ENCODE measurements at places on chromosomes 4 and X.
A peak's percentile ranks its signal among the peaks of the same experiment; 100 is the strongest.

DNA sequence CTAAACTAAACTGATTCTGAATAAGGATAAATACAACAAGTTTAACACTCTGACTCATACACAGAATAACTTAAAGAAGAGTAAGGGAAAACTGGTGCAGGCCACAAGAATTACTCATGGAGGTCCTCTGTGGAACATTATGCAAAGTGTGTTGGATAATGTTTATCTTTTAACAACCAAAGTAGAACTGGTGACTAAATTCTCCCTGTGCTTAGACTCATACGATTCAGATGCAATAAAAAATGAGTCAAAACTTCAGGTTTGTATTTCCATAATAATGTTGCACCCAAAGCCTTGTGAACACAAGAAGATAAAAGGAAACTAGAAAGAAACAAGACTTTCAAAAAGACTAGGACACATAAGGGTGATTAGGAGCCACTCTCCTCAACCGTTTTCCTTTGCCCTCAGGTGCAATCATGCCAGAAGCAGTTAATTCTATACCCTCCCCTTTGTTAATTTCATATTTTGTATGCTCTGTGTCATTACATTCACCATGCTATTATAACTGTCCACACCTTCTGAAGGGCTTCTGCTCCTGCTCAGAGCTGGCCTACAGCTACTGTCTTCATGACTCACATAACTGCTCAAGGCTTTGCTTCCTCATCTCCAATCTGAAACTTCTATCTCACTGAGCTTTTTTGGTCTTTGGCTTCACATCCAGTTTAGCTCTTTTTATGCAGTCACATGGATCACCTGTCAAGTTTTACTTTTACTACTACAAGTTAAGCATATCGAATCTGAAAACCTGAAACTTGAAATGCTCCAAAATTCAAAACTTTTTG, 60.2 kb downstream of the KCNIP4 start:
- no peak for DNase-seq

- no peak for DNase-seq
Measured at GRCh38 chr4:37440501-37440900, 196.0 kb downstream of the NWD2 start.

DNA sequence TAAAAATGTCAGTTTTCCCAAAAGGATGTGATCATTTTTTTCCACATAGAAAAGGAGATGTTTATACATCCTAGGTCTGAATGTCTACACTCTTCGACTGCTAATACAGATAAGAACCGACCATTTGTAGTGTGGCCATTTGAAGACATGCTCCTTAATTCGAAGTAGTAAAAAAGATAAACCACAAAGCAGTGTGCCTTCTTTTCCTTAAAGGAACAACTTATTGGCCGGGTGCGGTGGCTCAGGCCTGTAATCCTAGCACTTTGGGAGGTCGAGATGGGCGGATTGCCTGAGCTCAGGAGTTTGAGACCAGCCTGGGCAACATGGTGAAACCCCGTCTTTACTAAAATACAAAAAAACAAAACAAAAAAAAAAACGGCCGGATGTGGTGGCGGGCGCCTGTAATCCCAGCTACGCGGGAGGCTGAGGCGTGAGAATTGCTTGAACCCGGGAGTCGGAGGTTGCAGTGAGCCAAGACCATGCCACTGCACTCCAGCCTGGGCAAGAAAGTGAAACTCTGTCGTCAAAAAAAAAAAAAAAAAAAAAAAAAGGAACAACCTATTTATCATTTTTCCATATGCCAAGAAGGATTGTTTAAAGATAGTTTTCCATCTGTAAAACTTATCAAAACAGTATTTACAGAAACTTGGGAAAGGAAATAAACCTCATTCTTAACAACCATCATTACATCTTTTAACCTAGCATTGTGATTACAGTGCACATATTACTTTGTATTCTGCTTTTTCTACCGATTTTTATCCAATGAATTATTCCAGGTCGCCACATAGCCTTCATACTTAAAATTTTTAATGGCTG, 2.6 kb downstream of the INTS6L start:
- DNase-seq: no peak

DNA sequence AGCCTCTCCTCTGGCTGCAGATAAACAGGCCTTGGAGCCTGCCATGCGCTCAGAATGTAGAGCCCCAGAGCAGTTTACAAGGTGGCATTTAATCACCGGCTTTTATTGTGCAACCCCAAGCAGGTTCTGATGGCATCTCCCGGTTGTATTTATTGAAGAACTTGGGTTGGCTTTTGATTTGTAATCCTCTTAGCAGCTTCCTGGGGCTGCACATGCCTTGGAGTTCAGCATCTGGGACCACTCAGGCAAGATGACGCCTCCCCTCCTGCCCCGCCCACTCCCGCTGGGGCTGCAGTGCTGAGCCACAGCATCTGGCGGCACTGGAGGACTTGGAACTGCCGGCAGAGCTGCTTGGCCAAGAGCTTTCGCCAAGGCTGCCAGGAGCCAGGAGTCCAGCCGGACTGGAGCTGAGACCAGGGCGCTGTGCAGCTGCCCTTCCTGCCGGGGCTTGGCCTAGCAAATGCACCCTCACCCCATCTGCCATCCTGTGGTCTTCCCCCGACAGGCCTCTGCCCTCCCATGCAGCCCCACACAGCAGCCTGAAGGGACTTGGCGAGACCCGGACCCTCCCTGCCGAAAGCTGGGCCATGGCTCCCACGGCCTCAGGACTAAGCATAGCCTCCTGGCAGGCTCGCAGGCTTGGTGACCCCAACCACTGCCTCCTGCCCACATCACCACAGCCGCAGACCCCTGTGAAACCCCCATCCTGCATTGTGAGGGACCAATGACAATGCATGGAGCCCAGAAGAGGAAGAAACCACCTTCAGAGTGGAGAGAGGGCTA, 5.4 kb downstream of the HTRA3 start:
- peak; percentile 90 for DNase-seq

DNA sequence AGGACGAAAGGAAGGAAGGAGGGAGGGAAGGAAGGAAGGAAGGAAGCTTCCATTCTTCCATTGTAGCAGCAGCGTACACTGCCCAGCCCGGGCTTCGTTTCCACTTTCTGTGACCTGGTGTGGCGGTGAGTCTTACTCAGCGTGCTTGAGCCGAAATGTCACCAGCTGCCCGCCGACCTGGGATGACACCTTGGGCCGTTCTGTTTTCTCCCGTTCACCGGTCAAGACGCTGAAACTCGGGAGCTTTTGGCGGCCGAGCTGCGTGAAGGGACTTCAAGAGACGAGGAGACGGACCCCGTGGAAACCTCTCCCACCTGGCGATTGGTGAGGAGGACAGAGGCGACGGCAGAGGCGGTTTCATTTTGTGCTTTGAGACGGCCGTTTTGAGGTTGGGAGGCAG, 47.1 kb upstream of the PPP2R3B start:
- DNase-seq: no peak

GRCh38 chr4:34534916-34535315, 1709.4 kb downstream of the ARAP2 start:
- no peak for DNase-seq

DNA sequence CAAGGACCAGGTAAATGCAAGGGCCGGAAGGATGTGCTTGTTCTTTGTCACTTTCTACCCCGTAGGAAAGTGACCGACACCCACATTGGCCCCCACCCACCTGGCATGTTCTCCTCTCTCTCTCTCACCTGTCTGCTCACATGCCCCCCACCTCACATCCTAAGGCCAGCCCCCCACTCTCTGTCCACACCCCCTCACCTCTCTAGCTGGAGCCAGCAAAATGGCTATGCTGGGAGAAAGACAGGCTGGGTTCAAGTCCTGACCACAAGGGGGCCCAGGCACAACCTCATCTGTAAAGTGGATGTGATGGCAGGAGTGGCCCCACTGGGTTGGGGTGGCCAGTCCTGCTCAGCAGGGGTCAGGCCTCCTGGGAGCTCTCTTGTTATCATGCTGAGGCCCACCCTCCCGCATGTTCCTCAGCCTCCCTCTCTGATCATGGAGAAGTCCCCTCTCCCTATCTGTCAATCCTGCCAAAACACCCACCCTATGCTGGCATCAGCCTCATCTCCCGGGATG, 1.7 kb upstream of the PPP2R2C start:
- DNase-seq: no peak

- no peak for DNase-seq
Measured at GRCh38 chr4:110484767-110485166, 8.8 kb downstream of the ENPEP start.

DNA sequence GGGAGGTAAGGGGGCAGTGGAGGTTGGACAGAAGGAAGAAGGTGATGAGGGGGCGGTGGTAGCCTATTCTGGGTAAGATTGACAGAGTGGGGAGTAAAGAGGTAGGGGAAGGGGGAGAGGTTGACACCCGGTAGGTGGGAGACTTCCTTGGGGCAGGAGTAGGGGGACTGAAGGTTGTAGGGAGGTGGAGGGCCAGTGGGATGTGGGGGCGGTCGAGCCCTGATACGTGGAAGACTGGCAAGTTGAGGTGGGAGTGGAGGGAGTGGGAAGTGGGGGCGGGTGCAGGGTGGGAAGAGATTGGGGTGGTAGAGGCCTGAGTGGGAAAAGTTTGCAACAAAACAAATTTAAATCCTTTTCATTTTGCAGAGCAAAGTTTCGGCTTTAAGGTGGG, 1.7 kb downstream of the GCNA start:
- no peak for DNase-seq

- no peak for DNase-seq
Measured at GRCh38 chrX:31112226-31112999, 40.6 kb upstream of the FTHL17 start.

GRCh38 chr4:77375866-77376607, 219.0 kb downstream of the CCNG2 start:
- DNase-seq: no peak

GRCh38 chr4:152971053-152971452, 34.9 kb downstream of the FHDC1 start:
- no peak for DNase-seq

- DNase-seq: no peak
Measured at GRCh38 chr4:173448608-173449379, 49.9 kb upstream of the SCRG1 start.

GRCh38 chr4:94680176-94680862, 77.4 kb upstream of the BMPR1B start:
- no peak for DNase-seq

DNA sequence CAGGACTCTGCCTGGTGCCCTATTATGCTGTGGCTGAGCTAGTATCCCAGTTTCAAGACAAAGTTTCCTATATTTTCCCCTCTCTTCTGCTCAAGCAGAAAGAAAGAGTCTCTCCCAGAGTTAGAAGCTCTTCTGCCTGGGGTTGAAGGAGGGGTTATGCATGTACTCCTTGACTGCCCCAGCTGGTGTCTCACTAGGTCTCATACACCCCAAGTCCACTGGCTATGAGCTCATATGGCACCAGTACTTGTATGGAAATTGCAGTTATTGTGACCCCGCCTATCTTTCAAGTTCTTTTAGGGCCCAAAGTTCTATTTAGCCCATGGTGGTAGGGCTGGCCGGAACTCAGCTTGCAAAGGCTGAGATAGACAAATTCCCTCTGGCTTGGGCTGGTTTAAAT, 131.8 kb downstream of the NBDY start:
- DNase-seq: no peak

DNA sequence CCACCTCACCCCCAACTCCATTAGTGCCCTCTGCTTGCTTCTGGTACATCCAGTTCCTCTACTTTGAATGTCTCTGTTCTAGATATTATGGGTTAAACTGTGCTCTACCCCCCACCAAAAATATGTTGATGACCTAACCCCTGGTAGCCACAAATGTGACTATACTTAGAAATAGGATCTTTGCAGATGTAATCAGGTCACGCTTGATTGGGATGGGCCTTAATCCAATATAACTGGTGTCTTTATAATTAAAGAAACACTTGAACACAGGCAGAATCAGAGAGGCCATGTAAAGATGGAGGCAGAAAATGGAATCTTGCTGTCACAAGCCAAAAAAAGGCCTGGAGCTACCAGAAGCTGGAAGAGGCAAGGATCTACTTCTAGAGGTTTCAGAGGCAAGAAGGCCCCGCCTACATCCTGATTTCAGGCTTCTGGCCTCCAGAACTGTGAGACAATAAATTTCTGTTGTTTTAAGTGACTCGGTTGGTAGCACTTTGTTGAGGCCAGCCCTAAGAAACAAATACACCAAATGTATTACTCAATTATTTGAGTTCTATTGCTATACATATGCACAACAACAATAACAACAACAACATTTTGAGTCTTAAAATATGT, 220.0 kb downstream of the PPP3CA start:
- DNase-seq: no peak

GRCh38 chrX:37541991-37542390, 29.5 kb upstream of the LANCL3 start:
- no peak for DNase-seq

GRCh38 chrX:13033193-13033592, 11.2 kb downstream of the FAM9C start:
- no peak for DNase-seq

DNA sequence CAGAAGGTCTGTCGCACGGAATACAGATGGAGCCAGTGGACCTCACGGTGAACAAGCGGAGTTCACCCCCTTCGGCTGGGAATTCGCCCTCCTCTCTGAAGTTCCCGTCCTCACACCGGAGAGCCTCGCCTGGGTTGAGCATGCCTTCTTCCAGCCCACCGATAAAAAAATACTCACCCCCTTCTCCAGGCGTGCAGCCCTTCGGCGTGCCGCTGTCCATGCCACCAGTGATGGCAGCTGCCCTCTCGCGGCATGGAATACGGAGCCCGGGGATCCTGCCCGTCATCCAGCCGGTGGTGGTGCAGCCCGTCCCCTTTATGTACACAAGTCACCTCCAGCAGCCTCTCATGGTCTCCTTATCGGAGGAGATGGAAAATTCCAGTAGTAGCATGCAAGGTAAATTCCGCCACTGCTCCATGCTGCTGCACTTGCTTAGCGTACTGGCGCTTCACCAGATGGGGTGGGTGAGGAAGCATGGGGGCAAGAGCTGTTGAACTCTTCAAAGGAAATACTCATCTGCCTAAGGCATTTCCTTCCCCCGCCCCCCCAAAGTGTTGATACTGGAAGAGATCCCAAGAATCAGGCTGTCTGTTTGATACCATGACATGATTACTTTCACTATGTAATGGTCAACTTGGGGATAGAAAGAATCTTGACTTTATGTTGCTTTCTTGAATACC, 24.8 kb downstream of the KLF3 start:
- DNase-seq: no peak

DNA sequence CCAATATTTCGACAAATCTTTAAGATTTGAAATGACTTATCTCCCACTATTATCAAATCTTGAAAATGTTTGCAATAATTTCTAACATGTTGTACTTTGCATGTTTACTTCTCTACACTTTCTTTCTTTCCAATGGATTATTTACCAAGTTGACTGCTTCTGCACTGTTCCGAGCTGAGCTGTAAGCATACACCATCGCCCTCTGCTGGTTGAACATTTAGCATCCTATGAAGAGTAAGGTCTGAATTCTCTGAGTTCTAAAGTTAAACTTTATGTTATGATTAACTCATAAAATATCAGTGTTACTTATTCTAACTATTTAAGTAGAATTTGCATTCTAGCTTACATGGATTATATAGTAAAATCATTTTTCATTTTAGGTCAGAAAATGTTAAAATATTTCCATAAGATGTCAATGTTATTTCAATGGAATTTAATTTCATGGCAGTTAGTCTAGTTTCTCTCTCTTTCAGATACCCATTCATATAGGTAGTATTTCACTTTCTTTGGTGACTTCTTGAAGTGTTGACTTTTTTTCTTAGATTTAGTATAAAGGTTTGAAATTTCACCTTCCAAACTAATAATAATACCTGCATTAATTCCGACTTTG, 137.4 kb downstream of the DKK2 start:
- DNase-seq: no peak

Measured in left ventricle myocardium inferior (tissue), 1 donor.